ENCODE measurements at places on chromosomes 5 and 9.

- DNase-seq: no peak
Observed at GRCh38 chr5:176892663-176893062, 6.5 kb downstream of the HK3 start.

- no peak for DNase-seq
Observed at GRCh38 chr5:180592176-180592575, 877 bp upstream of the SCGB3A1 start.

DNA sequence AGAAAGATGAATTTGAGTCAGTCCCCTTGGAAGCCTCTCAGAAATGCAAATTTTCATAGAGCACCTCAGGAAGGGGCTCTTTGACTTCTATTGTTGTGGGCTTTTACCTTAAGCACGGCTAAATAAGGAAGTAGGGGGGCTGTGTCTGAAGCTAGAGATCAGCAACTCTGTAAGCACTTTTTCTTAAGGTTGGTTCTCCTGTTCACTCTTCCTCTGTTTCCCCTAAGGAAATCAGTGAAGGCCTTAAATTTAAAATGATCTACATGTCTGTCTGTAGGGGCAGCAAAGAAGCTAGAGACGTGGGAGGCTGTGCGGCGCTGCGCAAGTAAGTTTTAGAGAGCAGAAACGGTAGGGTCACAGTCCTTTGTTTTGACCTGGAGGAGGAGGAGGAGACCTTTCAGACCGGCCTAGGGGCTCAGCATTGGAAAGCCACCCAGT is 1.2 kb upstream of the CDC14B start:
- DNase-seq: no peak

GRCh38 chr5:3925935-3926334 is 330.3 kb downstream of the IRX1 start:
- DNase-seq: no peak

DNA sequence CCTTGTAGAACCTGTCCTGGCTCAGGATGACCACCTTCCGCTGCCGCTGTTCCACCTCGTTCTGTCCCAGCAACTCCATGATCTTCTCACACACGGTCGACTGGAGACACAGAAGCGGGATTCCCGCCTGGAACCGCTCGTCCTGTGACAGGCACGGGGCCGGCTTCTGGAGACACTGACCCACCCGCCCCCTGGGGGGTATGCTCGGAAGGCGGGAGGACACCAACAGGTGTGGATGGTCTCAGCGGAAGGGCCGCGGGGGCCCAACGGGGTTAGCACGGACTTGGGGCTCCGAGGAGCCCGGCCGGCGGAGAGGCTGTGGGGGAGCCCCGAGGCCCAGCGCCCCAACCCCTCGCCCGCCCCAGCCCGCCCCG is 530 bp downstream of the UCK1 start:
- no peak for DNase-seq

DNA sequence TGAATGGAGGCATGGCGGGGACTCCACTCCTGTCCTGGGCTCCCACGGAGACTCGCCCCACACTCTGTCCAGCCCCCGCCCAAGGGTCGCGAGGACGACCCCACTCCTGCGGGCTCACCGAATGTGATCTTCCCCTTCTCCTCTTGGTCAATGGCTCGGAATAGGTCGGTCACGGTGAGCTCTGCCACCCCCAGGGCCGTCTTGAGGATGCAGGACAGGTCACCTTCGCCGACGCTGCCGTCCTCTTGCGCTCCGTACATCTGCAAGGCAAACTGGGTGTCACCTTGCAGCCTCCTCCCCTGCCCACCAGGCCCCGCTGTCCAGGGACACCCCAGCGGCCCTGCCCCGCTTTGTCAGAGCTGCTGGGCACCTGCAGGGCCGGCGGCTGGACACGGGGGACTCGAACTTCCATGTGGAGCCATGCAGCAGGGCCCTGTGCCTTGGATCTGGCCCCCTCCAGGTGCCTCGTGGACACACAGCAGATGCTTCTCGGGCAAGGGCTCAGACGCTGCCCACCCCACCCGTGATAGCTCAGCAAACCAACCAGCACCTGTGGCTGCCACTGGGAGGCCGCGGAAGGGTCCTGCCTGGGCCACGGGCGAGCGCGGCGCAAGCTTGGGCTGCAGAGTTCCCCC is 21.5 kb upstream of the SLC6A3 start:
- DNase-seq: no peak

GRCh38 chr5:124342986-124343385 is 403.5 kb downstream of the ZNF608 start:
- no peak for DNase-seq

GRCh38 chr5:860506-861150 is 9.8 kb upstream of the ZDHHC11 start:
- no peak for DNase-seq

DNA sequence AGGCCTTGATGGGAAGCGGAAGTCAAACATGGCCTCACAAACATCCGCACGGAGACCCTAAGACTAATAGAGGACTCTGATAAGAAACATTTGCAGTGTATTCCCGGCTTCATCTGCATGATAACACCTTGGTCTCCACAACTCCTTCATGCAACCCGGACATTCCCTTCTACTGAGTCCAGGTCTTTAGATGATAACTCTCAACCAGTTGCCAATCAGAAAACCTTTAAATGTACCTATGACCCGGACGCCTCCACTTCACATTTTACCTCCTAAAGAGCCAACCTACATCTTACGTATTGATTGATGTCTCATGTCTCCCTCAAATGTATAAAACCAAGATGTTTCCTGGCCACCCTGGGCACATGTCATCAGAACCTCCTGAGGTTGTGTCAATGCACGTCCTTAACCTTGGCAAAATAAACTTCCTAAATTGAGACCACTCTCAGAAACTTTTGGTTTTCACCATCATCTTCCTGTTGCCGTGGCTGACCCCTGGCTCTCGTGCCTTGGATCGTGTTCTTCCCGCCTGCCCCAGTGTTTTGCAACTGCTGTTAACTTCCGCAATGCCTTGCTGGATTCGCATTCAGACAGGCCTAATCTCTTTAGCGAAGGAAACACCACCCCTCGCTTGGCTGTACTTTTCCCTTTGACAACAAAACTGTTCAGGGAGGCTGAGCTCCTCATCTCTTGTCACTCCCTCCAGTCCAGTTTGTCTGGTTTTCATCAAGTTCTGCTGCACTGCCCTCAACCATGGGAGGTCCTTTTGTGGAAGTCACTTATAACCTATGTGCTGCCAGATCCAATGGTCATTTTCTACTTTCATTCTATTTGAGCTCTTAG is 1.1 kb upstream of the DAP start:
- DNase-seq: no peak
